NCI-H1105 (cell line): ENCODE measurements at places on chromosomes 12 and 14.

- DNase-seq: no peak
Observed at GRCh38 chr14:102182190-102182589, 42.5 kb downstream of the WDR20 start.

DNA sequence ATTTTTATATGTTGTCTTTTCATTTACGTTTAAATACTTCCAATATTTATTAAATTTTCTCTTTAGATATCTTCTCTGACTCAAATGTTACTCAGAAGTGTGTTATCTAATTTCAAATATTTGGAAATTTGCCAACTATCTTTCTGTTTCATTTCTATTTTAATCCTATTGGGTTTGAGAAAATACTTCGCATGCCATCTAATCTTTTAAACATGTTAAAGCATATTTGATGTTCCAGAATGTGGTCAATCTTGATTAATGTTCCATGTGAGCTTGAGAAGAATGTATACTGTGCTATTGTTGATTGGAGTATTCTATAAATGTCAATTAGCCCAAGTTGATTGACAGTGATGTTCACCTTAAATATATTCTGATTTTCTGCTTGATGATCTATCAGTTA lies 11.9 kb upstream of the DCN start:
- DNase-seq: no peak

GRCh38 chr12:75853626-75854025 lies 177.9 kb downstream of the PHLDA1 start:
- DNase-seq: no peak

DNA sequence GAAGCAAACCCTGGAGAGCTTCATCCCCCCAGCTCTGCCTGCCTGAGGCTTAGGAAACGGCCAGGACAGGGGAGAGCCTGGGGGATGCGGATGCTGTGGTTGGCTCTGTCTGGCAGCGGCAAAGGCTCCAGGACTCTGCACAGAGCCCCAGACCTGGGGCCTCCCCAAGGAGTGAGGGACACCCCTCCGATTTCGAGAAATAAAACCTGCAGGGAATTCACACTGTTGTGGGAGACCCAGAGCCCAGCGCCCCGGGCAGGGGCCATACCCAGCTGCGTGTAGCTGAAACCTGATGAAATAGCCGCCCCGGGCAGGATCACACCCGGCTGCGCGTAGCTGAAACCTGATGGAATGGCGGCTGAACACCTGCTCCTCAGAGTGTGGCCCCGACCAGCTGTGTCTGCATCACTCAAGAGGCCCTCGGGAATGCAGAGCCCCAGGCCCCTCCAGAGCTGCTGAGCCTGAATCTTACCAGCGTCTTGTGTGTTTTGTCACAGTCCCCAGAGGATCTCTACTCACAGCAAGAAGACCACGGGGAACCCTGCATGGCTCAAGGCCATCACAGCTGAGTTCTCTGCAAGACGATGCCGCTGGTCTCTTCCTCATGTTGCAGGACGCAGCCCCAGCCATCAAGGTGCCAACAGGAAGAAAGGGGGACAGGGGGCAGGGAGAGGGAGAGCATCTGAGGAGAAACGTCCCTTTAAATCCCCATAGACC lies 46.5 kb upstream of the GALNT9 start:
- DNase-seq: no peak

DNA sequence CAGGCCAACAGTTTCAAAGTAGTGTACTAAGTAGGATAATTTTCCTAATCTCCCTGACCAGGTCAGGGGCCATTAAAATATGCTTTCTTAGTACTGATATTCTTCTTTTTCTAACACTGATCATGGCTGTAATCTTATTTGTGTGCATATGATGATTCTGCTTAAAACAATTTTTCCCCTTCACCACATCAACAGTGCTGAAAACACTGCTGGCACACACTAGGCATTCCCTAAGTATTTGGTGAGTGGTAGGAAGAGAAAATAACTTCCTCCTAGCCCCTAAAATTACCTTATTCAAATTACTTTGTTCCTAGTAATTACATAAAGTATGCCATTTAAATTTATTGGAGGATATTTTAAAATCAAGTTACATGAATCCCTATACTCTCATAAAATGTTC lies 49.9 kb upstream of the BBS10 start:
- no peak for DNase-seq

GRCh38 chr12:57090924-57091637 lies 2.2 kb downstream of the NAB2 start:
- no peak for DNase-seq

GRCh38 chr12:14982562-14982961 lies 9.7 kb downstream of the PDE6H start:
- DNase-seq: no peak

- DNase-seq: no peak
Observed at GRCh38 chr14:68896132-68896531, 83.0 kb downstream of the ACTN1 start.

DNA sequence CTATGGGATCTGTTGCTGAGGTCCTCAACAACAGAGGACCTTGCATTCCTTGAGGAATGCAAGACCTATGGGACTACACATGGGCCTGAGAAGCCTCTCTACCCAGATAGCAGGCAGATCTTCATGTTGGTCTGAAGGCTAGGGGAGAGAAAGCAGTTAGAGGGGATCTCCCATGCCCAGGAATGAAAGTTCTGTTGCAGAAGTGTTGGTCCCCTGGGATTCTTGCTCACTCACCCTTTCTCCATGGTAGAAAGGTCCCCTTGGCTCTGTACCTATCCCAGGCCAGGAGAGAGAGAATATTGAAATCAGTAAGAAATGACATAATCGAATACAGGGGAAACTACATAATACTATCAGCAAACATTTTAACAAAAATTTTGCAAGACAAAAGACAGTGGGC lies 16.5 kb upstream of the KLRC1 start:
- DNase-seq: no peak

GRCh38 chr12:49693931-49694444 lies 13.2 kb downstream of the FMNL3 start:
- DNase-seq: no peak

DNA sequence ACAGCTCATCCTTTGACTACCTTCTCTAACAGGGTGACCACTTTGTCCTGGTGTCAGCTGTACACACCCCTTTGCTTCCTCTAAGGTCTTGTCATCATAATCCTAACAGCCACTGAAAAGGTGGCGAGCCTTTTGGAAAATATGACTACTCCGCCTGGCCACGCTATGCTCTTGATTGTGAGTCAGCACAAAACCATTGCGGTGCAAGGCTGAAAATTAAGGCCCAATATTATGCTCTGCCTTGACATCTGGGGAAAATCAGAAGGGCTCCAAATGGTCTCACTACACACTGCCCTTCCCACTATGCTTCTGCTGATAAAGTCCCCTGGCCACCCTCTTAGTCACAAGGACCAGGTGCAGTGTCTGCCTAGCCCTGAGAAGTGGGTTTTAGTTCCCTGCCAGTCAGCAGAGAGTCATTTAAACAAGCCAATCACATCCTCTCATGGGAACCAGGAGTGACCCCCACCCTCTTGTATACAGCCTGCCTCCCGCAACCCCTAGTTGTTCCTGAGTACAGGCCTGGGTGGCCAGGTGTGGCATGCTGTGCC lies 34.3 kb downstream of the FGD6 start:
- no peak for DNase-seq

- DNase-seq: no peak
Observed at GRCh38 chr14:23104591-23105347, at the start of gene CIROP. TSS of gene CIROP (minus strand) at chr14:23104989. CDS start at chr14:23104920, 69 bp downstream.

- no peak for DNase-seq
Observed at GRCh38 chr12:54605138-54605970, 16.9 kb upstream of the PPP1R1A start.

- DNase-seq: no peak
Observed at GRCh38 chr12:120438495-120439198, 734 bp downstream of the COX6A1 start.
